ENCODE measurements at places on chromosomes 3 and 15.

DNA sequence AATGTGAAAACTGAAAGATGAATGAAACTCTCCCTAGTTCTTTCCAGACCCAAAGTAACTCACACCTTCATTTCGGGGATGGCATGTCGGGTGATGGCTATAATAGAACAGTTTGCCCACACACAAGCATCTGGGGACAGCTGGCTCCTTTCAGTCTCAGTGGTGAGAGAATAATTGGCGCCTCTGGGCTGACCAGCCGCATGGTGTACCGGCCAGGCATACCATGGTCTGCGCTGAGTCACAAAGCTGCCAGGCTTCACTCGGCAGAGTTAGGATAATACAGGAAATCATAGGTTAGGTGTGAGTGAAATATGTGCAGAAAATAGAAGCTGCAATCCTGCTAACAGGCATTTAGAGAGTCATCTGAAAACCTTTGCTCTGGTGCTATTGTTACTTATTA, 80.4 kb upstream of the IGF1R start:
- no peak for DNase-seq

DNA sequence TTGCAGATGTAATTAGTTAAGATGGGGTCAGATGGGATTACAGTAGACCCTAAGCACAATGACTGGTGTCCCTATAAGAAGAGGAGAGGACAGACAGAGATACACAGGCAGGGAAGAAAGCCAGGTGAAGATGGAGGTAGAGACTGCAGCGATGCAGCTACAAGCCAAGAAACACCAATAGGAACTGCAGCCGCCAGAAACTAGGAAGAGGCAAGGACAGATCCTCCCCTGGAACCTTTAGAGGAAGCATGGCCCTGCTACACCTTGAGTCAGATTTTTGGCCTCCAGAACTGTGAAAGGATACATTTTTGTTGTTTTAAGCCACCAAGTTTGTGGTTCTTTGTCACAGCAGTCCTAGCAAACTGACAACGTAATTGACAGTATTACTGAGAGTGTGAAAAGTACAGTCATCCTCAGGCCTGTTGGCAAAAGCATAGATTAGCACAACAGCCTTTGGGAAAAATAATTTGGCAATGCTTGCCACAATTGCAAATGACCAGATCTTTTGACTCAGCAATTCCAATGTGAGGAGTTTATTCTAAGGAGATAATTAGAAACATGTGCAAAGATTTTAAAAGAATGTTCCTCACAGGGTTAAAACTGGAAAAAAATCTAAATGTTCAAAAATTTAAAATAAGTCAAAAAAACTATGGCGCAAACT, 82.6 kb upstream of the TJP1 start:
- DNase-seq = no peak

DNA sequence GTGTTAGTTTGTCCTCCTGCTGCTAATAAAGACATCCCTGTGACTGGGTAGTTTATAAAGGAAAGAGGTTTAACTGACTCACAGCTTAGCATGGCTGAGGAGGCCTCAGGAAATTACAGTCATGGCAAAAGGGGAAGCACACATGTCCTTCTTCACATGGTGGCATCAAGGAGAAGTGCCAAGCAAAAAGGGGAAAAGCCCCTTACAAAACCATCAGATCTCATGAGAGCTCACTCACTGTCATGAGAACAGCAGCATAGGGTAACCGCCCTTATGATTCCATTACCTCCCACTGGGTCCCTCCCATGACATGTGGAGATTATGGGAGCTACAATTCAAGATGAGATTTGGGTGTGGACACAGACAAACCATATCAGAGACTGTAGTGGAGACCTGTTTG, 27.0 kb downstream of the TM2D3 start:
- no peak for DNase-seq

- no peak for DNase-seq
Observed at GRCh38 chr3:101966226-101966625, 116.9 kb downstream of the NFKBIZ start.

Data from SK-N-MC (cell line).